ENCODE measurements at places on chromosomes 12 and 14.

GRCh38 chr14:67265131-67265530 is 23.9 kb downstream of the PALS1 start:
- no peak for DNase-seq

DNA sequence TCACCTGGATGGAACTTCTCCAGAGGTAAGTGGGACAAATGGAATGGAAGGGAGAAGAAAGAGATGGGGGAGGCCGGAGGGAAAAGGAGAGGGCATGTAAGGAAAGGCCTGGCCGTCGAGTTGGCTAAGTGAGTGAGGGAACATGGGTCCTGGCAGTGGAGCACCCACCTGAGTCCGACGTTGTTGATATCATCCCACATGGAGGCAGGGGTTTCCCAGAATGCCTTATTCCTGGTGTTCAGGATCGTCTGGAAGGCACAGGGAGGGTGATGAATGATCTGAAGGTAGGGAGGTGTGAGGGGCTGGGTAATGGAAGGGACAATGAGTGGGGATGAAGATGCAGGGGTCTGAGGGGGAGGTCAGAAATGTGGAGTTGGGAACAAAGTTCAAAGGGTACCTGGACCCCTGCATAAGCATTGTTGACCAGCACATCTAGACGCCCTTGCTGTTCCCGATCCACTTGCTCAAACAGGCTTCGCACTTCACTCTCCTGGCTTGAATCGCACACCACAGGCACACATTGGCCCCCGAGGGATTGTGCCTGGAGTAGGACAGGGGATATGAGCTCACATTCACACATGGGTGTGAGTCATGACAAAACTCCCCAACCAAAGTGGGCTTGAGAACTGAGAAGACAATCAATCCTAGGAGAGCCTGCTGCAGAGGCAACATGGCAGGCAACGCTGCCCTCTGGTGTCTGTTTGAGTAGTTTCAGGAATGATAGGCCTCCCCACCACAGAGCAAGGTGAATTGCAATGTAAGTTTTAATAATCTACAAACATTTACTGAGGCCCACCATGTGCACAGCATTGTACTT is 3.0 kb downstream of the DHRS1 start:
- DNase-seq = peak; percentile 49

GRCh38 chr12:111056618-111057521 is 136.5 kb upstream of the MYL2 start:
- peak; percentile 23 for DNase-seq

DNA sequence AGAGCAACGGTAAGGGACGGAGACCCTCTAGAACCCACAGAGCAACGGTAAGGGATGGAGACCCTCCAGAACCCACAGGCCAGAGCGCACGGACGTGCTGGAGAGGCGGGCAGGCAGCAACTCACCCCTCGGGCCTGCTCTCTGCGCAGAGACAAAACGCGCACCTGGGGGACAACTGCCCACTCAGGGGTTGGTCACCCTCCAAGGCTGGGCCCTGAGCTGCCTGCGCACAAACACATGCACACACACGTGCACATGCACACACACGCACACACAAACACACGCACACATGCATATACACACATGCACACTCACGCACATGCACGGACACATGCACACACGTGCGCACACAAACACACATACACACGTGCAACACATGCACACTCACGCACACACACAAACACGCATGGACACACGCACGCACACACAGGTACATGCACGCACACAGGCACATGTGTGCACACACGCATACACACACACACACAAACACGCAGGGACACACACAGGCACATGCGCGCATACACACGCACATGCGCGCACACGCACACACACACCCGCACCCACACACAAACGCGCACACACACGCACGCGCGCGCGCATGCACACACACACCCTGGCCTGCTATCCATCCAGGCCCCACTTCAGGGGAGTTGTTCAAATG is 88.3 kb downstream of the NCOR2 start:
- no peak for DNase-seq

DNA sequence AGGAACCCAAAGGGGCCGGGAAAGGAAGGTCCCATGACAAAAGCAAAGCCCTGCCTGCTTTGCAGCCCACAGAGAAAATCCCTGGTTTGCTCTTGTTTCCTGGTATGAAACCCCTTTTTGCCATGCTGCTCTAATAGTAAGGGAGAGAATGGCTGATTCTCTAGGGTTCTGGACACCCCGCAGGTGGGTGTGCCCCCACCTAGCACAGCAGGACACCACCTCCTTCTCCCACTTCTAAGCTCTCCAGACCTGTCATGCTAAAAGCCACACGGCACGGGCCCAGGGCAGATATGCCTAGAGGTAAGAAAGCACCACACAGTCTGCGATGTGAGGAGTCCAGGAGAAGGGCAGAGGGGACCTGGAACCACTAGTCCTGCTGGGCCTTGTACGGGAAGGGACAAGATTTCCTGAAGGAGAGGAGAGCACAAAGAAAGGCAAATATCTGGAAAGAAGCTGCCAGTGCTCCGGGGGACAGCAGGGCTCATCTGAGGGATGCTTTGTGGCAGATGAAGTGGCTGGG is 113.3 kb downstream of the BCL11B start:
- DNase-seq = no peak

DNA sequence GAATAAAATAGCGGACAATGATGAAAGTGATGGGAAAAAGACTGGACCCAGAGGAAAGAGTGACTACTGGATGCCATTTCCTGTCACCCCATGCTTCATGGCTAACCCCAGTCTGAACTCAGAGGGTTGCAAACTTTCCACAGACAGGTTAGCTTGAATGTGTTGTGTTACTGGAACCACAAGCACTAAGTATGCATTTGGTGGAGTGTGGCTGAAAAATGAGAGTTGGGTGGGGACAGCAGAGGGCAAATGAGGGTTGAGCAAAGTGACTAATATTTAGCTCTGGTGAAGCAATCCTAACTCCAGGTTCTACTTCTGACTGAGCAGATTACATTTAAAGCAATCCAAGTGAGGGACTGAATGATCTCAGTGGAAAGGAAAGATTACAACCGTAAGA is 1.6 kb downstream of the SLC16A7 start:
- DNase-seq = peak; percentile 23

DNA sequence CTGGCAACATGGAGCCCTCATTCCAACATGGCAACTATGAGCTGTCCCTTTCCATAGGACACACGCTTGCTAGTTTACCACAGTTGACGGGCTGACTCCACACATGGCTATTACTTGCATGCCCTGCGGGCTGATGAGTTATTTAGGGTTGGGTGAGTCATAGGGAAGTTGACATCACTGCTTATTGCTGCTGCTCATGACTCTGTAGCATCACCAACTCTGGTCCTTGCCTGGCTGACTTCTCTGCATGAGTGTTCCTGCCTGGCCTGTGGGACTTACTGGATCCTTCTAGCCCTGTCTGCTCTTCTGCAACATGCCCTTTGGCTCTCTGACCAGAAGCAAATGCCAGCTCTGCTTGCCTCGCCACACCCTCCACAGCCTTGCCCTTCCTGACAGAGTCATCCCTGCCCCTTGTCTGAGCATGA is 199.5 kb downstream of the ANO6 start:
- DNase-seq = no peak

DNA sequence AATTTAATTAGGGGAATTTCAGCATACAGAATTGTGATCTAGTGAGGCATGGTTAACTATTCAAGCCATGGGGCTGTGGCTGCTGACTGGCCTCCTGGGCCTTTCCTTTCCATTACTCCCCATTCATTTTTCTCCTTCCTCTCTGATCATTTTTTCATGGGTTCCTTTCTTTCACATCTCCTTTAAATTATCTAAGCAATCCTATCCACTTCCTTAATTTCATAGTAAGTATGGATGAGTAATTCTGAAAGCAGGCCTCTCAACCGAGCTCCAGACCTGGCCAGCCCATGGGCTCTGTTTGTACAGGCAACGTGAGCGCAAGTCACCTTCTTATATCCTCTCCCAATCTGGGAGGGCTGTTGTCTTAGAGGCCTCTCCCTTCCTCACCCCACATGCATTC is 13.4 kb downstream of the CKAP4 start:
- no peak for DNase-seq

DNA sequence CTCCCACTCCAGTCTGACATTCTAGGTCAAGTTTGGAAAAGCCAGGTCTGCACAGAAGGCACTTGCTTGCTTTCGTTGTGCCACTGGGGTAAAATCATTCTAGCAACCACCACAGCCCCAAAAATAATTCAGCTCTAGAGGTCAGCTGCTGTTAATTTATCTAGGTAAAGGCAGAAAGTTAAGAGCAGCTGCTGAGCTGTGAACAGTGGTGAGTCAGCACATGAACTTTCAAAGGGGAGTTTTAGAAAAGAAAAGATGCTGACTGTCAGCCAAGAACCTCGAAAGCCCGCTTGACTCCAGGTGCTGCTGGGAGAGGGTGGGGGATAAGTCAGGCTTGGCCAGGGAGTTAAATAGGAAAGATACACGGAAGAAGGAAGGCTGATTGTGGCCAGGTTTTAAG is 12.7 kb downstream of the CCDC197 start:
- no peak for DNase-seq

DNA sequence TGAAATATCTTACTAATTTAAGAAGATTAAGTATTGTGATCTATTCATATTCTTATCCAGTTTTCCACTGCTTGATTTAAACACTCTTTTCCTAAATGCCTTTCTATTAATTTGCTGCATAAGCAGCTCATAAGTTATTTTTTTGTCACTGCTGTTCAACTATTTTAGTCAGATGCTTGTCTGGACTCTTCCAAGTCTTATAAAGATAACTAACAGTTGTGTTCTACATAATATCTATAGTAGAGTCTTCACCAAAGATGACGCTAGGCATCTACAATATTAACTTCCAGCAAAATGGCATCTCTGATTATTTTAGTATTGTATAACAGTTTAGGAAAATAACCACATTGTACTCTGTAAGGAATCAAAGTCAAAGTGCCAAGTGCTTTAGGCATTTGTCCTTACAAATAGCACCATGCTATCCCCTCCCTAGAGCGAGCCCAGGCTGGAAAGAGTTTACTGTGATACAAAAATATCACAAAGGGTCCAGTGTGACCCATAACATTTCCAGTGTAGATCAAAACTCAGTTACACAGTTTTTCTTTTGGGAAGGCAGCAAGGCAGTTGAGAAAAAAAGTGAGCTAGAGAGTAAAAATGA is 98.2 kb downstream of the DENND5B start:
- DNase-seq = no peak

GRCh38 chr12:10102322-10102721 is 3.5 kb upstream of the CLEC1A start:
- no peak for DNase-seq

GRCh38 chr14:68806526-68807147 is 13.8 kb upstream of the ZFP36L1 start:
- DNase-seq = no peak

- no peak for DNase-seq
Observed at GRCh38 chr14:81990312-81990761, 456.7 kb upstream of the SEL1L start.

GRCh38 chr12:101570047-101570446 is 24.7 kb upstream of the MYBPC1 start:
- DNase-seq = no peak

DNA sequence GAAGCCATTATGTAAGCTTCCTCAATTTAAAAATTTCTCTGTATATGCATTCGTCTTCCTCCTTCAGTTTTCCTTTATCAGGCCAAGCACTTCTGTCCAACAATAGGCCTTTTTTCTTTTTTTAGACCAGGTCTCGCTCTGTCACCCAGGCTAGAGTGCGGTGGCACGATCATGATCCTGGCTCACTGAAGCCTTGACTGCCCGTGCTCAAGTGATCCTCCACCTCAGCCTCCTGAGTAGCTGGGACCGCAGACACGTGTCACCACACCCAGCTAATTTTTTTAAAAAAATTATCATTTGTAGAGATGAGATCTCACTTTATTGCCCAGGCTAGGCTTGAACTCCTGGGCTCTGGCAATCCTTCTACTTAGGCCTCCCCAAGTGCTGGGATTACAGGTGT is 25.8 kb downstream of the TAOK3 start:
- no peak for DNase-seq

- DNase-seq = no peak
Observed at GRCh38 chr12:32365473-32366064, 33.8 kb upstream of the FGD4 start.

DNA sequence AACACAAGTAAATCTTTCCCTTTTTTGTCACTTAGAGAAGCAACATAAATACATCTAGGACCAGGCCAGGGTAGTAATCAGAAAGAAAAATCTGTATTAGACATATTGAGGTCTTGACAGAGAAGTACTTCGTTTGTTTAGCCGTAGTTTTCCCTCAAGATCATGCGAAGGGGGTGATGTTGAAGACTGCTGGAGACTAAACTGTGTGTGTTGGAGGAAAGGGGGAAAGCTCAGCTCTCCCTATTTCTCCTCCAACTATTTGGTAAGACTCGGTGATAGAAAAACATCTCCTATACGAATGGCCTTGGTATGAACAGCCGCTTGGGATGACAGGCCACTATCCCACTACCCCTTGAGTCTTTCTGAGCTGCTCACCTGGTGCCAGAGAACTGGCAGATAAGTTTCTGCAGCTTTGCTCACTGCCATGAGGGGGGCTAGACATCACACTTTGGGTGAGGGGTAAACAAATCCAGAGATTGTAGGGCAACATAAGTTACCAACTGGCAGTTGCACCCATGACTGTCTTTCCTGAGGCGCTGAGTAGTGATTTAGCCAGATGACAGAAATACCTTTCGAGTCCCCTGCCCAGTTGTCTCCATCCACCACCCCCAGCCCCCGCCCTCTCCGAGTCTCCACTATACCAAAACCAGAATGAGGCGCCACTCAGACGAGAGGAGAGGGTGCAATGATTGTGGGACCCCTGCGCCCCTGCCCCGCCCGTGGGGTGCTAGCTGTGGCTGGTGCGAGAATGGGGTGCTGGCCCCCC is 685 bp downstream of the VAMP1 start:
- DNase-seq = no peak

DNA sequence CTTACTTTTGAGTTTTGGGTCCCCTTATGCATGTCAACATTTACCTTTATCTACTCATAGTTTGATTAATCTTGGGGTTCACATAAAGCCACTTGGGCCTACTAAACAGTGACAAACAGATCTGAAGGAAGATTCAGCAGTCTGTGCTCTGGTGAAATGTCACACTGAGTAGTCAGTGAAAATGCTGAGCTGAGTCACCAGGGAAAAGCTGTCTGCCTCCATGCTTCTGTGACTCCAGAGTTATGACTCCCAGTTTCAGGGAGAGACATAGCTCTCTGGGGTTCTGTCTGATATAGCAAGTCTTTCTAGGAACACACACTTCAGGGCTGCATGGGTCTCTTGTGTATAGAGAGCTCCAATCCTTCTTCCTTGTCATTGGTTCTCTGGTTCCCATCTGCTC is 406.3 kb upstream of the FAR2 start:
- DNase-seq = no peak

DNA sequence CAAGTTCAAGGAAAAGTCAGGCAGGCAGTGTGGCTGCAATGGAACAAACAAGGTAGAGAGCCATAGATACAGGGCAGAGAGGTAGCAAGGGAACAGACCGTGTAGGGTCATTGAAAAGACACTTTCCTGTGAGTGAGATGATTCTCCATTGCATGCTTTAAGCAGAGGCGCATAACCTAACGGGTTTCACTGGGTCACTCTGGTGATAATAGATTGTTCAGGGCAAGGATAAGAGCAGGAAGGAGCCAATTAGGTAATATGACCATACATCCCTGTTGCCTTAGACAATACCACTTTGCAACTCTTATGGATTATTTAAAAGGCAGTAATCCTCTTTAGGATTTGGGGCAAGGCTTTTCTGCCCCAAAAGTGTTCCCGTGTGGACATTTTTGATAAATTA is 214.1 kb downstream of the PTPRO start:
- no peak for DNase-seq

GRCh38 chr14:37145395-37145794 is 27.0 kb downstream of the SLC25A21 start:
- no peak for DNase-seq

All from stimulated activated CD8-positive, alpha-beta memory T cell treated with anti-CD3 and anti-CD28 coated beads, Interleukin-2, amount 100 ng/mL, for 1 hour (primary cell).